ENCODE measurements at places on chromosomes 16 and 17.

DNA sequence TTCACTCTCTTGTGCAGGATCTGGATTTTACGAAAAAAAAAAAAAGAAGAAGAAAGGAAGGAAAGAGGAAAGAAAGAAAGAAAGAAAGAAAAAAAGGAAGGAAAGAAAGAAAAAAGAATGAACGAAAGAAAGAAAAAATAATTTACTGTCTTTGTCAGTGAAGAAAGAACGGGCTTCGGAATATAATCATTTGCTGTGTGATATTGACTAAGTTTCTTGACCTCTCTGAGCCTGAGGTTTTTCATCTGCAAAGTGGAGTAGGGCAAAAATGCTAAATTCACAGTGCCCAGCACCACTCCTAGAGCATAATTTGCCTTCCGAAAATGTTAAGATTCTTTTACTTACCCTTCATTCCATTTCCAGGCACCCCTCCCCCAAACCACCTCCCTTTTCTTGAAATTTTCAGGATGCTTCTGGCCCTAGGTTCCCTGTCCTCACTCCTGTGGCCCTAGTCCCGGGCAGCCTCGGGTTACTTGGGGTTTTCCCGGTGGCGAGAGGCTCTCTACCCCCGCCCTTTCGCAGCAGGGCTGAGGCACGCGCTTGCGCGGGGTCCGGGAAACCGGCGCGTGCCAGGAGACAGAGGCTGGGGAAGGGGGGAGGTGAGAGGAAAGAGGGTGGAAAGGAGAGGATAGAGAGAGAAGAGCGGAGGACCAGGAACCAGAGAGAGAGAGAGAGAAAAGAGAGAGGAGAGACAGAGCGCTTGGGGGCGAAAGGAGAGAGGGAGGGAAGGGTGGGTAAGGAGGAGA, at the start of gene CNTNAP1:
Gene CNTNAP1 (plus strand): TSS at position 556 of the 746 bp plus-strand sequence. CDS start 299 bp downstream, outside the sequence.
- no peak for DNase-seq

DNA sequence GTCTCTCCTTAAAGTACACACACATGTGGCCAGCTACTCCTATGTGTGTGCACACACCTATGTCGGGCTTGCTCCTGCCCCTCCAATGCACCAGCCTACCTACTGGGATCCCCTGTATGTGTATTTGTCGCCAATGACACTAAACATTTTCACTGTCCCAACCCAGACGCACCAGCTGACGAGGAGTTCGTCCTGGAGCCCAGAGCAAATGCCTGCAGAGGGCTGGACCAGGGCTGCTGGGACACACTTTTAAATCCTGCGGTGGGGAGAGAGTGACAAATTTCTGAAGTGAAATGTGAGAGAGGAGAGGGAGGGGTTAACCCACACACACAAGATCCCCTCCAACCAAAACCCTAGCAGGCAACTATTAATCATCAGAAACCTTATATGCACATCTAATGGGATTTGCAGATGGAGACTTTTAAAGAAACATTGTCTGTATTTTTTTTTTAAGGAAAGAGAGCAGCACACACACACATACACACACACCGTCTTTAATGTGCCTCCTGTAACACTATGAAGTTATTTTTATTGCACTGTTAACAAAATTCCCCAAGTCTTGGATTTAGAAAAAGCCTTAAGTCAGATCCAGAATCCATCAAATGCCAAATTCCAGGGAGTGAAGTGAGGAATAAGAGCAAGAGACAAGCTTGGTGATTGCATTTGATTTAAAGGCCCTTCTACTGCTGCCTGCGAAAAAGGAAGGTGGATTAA, at the start of gene MEOX1:
Gene MEOX1 (minus strand): TSS at position 224 of the 714 bp plus-strand sequence. CDS start 388 bp downstream, outside the sequence.
- DNase-seq: no peak

- DNase-seq: no peak
These were observed 481 bp downstream of the PDK2 start for GRCh38 chr17:50095626-50096037.

- DNase-seq: no peak
These were observed 5.2 kb downstream of the PRSS53 start for GRCh38 chr16:31083556-31083955.

GRCh38 chr17:148757-149156, 11.4 kb downstream of the SCGB1C2 start:
- DNase-seq: no peak

- DNase-seq: peak; percentile 12
These were observed 13.7 kb downstream of the ALOX12B start for GRCh38 chr17:8073627-8074484.

DNA sequence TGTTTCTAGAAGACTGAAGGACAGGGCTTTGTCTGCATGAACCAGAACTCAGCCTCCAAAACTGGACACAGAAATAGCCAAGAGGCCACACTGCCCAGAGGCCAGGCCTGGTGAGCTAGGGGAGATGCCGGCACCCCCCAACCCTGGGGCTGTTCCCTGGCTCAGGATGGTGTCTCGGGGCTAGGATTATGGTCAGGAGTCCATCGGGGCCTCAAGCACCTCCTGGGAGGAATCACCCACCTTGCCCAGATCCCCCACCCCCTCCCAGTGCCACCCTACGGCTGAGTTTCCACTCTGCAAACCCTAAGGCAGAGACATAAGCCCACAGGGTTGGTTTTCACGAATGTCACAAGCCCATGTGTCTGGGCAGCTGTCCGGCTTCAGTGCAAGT, 37.2 kb downstream of the SLC7A5 start:
- no peak for DNase-seq

DNA sequence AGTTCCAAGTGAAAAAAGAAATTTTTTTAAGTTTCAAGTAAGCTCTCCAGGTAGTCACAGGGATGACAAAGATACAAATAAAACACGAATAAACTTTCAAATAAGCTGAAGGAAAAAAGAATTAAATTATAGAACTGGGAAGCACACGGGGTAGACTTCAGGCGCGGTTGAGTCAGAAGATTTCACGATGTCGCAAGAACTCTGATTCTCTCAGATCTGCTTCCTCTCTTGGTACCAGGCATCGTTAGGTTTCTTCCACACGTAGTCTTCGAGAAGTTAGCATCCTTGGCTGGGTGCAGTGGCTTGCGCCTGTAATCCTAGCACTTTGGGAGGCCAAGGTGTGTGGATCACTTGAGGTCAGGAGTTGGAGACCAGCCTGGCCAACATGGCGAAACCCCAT, 784.1 kb upstream of the RBFOX1 start:
- DNase-seq: no peak

DNA sequence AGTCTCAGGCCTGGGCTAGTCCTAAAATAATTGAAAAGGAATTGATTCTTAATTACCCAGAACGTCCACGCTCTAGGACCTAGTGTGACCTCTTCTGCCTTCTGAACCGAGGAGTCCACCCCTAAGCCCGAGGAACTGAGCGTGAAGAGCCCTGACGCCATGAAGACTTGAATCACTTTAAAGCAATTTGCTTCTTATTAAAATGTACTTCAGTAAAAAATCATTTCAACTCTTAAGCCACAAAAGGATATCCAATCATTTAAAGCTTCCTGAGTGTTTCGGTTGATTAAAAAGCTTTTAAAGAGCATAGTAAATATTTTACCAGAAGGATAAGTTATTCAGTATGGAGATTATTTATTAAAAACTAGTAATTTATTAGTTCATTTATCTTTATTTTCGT, 11.6 kb downstream of the HSBP1 start:
- DNase-seq: no peak

GRCh38 chr16:88742896-88743605, 36.7 kb downstream of the CTU2 start:
- no peak for DNase-seq

GRCh38 chr16:48537275-48537674, 72.7 kb downstream of the N4BP1 start:
- no peak for DNase-seq

Measured in amygdala (tissue), 56 donors.